Endothelial cell (in vitro differentiated cells): ENCODE measurements at places on chromosomes 11 and 22.

DNA sequence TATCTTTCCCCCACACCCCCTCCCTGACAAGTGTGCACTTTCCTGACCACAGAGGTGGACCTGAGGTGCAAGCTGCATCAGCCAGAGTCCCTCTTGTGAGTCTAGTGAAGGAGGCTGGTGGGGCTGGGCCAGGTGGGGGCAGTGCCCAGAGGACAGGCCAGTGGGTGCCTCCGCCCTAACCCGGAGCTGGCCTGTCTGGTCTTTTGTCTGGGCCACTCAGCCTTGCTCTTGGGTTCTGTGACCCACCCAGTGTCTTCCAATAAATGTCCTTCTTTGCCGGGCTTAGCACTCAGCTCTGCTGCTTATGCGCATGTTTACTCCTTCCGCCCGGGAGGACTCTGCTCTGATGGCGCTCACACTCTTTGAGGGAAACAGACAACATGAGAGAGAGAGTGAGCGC lies 526.2 kb downstream of the TBC1D22A start:
- no peak for DNase-seq

GRCh38 chr11:79150966-79151365 lies 289.9 kb downstream of the TENM4 start:
- no peak for DNase-seq

DNA sequence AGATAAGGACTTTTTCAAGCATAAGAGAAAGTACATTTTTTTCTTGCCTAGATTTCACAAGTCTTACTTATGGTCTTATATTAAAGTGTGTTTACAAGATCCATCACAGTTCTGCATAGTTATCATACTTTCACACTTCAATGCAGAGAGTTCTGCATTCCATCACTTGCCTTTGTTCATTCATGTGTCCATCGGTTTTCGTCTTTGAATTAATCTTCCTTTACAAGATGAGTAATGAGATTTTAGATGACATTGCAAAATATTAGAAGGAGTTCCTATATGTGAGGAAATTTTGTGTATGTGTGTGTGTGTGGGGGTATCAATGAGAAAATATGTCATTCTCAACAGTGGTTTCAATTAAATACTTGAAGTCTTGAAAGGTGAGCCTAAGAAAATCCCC lies 98.1 kb upstream of the GUCY1A2 start:
- no peak for DNase-seq

- DNase-seq, result no peak
Observed at GRCh38 chr22:25736378-25737011, 5.5 kb upstream of the MYO18B start.

- peak; percentile 72 for DNase-seq
Observed at GRCh38 chr11:125263268-125263790, 98.8 kb downstream of the PKNOX2 start.

DNA sequence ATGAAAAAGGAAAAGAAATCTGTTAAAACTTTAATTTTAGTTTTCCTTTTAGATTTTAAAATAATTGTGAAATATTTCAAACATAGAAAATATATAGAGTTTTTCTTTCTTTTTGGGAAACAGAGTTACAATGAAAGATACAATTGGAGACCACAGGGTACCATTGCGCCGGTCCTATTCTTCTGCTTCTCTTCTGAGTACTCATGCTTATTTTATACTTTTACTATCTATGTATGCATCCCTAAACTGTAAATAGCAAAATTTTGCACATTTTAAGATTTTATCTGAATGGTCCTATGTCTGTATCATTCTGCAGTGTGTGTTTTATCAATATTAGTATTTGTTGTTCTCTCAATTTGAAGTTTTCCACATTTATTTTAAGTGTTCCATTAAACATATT lies 65.0 kb downstream of the EHF start:
- DNase-seq, result no peak

DNA sequence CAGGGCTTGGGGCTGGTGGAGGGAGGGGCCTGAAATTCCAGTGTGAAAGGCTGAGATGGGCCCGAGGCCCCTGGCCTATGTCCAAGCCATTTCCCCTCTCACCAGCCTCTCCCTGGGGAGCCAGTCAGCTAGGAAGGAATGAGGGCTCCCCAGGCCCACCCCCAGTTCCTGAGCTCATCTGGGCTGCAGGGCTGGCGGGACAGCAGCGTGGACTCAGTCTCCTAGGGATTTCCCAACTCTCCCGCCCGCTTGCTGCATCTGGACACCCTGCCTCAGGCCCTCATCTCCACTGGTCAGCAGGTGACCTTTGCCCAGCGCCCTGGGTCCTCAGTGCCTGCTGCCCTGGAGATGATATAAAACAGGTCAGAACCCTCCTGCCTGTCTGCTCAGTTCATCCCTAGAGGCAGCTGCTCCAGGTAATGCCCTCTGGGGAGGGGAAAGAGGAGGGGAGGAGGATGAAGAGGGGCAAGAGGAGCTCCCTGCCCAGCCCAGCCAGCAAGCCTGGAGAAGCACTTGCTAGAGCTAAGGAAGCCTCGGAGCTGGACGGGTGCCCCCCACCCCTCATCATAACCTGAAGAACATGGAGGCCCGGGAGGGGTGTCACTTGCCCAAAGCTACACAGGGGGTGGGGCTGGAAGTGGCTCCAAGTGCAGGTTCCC lies at the start of gene APOC3:
Gene APOC3 (plus strand): TSS at position 383 of the 659 bp plus-strand sequence. CDS start 676 bp downstream, outside the sequence.
- DNase-seq, result no peak

DNA sequence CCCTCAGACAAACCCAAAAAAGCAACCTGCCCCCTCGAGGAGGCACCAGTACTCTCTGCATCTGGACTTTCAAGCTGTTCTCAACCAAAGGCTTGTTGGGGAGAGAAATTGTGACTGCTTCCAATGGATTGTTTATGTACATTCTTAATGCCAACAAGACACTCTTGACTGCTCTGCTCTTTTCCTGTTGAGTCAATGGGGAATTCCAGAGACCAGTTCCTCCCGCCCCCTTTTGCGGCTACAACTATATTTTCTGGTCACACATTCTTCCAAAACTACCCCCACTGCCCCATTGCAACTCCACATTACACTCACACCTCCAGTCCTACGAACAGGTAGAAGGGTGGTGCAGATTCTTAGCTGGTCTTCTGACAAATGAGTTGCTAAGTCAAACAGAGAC lies 187.0 kb downstream of the DSCAML1 start:
- no peak for DNase-seq

- DNase-seq, result no peak
Observed at GRCh38 chr22:36201630-36202319, at the start of gene APOL4. APOL4 (minus strand) TSS chr22:36201809; CDS start chr22:36201734, 75 bp downstream.

DNA sequence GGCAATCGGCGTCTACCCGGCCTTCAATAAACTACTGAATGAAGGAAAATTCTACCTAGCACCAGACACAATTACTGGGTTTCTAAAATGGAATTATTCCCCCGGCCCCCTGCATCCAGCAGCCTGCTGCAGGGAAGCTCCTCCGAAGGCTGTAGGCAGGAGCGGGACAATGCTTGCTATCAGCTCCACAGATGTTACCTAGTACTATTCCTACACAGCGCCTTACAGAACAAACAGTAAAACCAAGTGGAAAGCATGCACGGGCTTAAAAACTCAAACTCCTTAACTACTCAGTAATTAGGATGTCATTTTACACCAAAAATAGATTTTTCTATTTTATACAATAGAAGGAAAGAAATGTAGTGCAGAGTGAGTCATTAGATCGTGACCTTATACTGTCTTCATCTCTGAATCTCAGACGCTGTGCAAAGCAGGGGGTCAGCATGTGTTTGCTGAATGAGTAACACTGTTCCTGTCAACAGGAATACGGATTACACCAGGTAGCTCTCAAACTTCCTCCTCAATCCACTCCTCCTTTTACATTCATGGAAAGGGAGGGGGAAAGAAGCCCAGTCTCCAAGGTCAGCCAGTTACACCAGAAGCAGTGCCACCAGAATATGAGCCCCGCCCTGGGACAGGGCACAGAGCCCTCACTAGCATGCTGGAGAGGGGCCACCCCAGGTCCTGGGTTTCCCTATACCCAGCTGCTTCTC lies 74.9 kb downstream of the PACSIN2 start:
- DNase-seq, result no peak

DNA sequence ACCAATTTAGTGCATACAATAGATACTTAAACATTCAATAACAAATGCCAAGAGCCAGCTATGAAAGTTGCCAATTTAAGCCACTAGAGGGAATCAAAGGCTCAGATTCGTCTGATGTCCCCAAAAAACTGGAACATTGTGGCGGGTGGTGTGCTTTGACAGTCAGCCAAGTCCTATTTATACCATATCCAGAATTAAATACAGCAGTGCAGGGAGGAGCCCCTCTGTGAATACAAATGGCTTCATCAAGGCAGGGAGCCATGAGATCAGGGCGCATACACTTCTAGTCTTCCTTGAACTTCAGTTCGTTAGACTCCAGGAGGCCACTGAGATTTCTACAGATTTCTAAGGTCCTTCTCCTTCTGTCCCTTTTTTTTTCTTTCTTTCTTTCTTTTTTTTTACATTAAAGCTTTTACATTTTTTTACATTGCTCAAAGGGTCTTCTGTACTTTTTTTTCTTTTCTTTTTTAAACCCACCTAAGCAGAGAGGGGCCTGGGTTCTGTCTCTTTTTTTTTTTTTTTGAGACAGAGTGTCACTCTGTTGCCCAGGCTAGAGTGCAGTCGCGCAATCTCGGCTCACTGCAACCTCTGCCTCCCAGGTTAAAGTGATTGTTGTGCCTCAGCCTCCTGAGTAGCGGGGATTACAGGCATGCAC lies 41.5 kb upstream of the HSPA8 start:
- peak; percentile 46 for DNase-seq

- no peak for DNase-seq
Observed at GRCh38 chr11:28559492-28559891, 451.3 kb downstream of the METTL15 start.

GRCh38 chr11:129273944-129274711 lies 82.0 kb upstream of the ARHGAP32 start:
- DNase-seq, result no peak

DNA sequence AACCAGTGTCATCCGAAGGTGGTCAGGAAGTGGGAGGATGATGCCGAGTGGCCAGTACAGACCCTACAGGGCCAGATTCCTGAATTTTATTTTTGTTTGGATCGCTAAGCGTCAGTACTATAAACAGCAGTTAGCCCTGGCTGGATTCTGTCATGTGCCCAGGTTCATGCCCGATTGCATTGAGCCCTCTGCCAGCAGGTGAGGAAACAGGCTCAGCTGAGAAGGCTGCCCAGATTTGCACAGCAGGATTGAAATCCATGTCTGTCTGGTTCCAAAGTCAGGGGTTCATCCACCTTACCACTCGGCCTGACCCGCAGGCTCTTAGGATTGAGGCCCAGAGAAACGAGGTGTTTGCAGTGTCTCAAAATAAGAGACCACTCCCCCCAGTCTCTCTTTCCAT lies 9.1 kb upstream of the TBC1D22A start:
- DNase-seq, result no peak

DNA sequence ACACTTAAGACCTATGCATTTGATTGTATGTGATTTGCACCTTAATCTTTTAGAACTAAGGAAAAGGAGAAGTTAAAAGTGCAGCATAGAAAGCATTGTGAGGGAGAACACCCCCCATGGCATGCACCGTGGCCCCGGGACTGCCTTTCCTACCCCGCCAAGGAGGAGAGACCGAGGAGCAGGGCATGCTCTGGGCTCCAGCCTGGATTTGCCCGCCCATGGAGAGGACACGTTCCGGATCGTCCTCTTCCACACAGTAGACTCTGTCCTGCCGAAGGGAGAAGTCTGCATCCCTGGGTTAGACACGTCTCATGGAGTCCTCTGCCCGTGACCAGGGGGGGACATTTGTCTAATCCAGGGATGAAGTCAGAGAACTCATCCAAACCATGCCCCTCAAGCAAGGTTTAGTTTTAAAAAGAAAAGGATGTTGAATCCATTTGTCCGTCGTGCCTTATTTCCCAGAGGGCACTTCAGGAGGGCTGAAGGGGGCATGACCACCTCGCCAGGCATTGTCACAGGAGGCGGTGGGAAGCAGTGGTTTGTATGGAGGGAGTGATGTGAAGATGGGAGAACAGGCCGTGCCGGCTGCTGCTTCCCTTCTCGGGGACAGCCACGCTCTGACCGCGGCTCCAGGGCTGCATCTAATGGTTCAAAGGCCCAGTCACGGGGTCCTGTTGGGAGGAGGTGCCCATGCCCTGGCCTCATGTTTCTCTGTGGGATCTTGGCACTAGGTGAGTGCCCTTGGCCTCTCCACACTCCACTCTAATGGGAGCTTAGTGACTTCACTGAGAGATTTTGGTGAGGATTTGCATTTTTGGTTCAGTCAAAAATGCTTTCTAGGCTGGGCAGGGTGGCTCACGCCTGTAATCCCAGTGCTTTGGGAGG lies 66.2 kb upstream of the GAL start:
- DNase-seq, result no peak

DNA sequence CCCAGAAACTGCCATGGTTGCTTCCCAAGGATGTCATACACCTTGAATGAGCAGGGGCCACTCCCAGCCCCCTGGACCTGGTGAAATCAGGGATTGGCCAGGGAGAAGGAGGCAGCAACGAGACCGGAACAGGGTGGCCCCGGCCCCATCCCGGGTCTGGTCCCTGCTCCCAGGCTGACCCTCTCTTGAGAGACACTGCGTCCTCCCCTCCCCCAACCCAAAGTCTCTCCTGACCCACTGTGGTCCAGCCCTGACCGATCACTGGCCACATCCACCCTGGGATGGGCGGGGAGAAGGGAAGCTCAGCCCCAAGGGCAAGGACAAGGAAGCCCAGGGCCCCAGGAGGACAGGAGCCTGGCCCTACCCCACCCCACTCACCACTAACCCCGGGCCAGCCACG lies 12.4 kb downstream of the CYTH4 start:
- DNase-seq, result no peak

- no peak for DNase-seq
Observed at GRCh38 chr11:129768356-129768755, 47.3 kb upstream of the TMEM45B start.

GRCh38 chr11:424232-424631 lies 9.4 kb upstream of the SIGIRR start:
- DNase-seq, result no peak

DNA sequence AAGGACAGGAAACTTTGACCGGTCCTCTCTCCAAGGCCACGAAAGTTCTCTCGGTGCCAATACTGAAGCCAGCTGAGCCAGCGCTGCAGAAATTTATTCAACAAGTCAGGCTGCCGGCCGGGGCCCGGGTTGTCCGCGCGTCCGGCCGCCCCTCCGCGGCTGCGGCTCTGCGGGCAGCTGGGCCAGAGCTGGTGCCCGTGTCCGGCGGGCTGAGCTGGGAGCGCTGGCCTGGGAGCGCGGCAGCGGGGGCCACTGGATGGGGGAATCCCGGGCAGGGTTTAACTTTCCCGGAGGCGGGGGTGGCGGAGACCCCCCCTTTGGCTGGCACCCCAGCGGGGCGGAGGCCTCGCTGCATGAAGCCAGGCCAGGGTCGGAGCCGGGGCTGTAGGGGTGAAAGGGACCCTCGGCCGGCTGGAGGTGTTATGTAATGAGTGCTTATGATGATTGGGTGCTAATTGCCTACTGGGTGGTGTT lies 12.3 kb upstream of the CACNA1I start:
- DNase-seq, result no peak

- no peak for DNase-seq
Observed at GRCh38 chr22:45627489-45628233, 44.0 kb upstream of the ATXN10 start.

GRCh38 chr11:40393511-40393910 lies 1065.9 kb downstream of the LRRC4C start:
- no peak for DNase-seq
